ENCODE measurements at places on chromosomes 2 and 18. TPM values are rescaled to one million over a fixed set of nuclear protein-coding genes. Genes with fewer than 3 reads are reported as not detected.

- no peak for DNase-seq
These were observed 221.7 kb downstream of the CDH20 start for GRCh38 chr18:61554946-61555361.

The USP37 gene
- total RNA-seq, result 15.0 TPM

DNA sequence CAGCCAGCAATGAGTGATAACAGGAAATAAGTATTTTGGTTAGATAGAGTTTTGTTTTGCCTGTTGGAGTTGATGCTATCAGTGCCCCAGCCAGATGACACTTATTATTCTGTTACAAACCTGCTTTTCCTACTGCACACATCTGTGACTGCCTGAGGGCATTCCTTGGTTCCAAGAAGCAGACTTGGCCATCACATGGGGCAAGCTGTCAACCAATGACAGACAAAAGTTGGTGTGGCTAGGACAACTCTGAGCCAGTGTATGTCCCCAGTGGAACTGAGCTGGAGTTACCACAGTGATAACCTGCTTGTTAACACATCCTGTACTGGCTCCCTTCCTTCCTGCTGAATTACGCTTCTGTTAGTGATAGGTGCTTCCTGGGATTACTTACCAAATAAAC is 54.5 kb downstream of the FAM171B start:
- DNase-seq, result no peak

The ANKRD30B gene
- total RNA-seq, result not detected

DNA sequence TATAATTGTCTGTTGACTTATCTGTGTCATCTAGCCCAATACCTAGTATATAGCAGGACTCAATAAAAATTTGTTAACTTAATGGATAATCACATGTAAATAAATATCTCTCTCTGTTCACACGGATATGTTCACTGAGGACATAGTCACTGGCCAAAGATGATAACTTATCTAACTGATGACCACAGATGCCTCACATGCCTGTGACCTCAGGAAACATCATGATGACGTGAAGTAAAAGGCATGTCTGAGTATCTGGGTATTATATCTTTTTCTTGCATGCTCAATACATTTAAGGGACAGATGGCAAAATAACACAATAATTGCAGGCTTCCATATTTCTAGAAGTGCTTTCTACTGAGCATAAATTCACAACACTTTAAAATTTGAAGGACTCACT is 41.4 kb upstream of the PARD3B start:
- DNase-seq, result no peak

The HAUS1 gene
- total RNA-seq, result 45.6 TPM

GRCh38 chr2:198385856-198386255 is 581.5 kb downstream of the PLCL1 start:
- no peak for DNase-seq

DNA sequence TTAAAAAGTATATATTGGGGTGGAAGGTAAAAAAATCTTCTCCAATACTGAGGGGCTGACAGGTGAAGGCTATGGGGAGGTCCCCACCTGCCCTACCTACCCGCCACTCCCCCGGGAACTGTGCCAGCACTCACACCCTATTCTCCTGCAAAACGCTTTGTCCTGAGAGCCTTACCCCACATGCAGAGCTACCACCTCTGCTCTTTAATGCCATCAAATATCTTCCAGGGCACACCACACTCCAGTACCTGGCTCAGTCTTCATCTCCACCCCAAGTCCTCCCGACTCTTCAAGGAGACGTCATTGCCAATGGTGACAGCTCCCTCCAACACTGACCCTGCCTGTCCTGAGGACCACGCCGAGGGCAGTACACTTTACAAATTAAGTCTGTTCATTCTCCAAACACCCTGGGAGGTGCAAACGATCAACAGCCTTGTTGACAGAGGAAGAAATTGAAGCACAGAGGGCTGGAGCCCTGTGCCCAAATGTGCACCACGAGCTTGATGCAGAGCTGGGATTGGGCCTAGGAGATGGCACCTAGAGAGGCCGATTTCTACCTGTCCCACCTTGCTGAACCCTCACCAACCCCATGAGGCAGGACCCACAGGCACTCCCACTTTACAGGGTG is 6.0 kb upstream of the GPR55 start:
- no peak for DNase-seq

DNA sequence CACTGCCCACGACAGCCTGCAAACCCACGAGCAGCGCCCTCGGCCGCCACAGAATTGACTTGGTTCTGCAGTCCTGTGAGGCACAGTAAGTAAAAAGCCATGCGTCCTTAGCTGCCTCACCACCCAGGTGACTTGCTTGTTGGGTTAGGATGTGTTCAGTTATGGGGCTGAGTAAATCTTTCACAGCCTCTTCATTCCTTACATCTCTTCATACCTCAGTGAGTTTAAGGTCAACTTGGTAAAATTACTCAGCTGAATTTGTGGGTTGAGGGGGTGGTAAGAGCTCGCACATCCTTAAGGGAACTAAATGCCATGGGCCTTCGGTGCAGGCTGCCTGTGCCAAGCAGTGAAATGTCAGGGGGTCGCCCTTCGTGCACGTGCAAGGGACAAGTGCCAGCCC is 165.2 kb upstream of the ALKAL2 start:
- DNase-seq, result no peak

DNA sequence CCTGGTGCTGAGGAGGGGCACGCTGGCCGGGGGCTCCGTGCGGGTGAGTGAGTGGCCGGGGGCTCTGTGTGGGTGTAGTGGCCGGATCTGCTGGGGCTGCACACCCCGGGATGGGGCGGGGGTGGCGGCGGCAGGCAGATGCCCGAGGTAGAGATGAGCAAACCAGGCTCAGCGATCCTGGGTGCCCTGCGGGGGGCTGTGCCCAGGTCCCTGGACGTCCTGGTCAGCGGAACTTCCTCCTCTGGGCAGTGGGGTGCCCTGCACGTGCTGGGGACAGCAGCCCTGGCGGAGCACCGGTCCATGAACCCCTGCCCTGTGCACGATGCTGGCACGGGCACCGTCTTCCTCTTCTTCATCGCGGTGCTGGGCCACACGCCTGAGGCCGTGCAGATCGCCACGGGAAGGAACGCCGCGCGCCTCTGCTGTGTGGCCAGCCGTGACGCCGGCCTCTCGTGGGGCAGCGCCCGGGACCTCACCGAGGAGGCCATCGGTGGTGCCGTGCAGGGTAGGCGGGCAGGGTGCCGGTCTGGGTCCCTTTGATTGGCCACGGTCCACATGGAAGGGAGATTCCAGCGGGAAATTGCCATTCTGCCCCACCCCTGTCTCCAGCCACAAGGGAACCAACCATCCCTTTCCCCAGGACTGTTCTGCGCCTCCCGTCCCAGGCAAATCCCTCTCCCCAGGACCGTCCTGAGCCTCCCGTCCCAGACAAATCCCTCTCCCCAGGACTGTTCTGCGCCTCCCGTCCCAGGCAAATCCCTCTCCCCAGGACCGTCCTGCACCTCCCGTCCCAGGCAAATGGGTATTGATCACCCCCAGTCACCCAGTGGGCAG is 5.9 kb downstream of the NEU4 start:
- DNase-seq, result no peak

GRCh38 chr2:111946294-111947114 is 48.1 kb downstream of the MERTK start:
- DNase-seq, result no peak

GRCh38 chr2:31886700-31887099 is 124.1 kb downstream of the MEMO1 start:
- peak; percentile 44 for DNase-seq

GRCh38 chr2:156908825-156909224 is 348.7 kb upstream of the GALNT5 start:
- DNase-seq, result no peak

- peak; percentile 9 for DNase-seq
These were observed 148.7 kb downstream of the AGAP1 start for GRCh38 chr2:235642446-235643098.

The USP34 gene
- total RNA-seq, result 67.8 TPM

The ITGAV gene
- total RNA-seq, result 15.5 TPM

- no peak for DNase-seq
These were observed 1.2 kb downstream of the ONECUT2 start for GRCh38 chr18:57436191-57436964.

DNA sequence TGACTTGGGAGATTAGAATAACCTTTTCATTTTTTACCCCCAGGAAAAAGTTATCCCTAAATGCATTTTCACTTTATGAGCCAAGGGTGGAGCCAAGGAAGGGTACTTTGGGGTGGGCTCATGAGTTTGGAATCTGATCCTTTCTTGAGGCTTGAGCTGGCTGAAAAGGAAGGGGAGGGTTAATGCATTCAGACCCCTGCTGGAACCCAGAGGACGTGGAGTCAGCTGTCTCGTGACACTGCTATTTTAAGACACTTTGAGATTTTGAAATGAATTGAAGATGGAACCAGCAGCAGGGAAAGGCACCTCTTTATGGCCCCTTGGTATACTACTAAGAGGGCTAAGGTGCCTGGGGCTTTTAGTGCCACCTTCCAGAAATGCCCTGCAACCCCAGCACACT is 90.4 kb downstream of the MARCHF4 start:
- no peak for DNase-seq

The NT5DC4 gene
- 6.8 TPM for total RNA-seq

- no peak for DNase-seq
These were observed 492 bp downstream of the CHRNA1 start for GRCh38 chr2:174763780-174764179.

- DNase-seq, result no peak
These were observed 26.2 kb downstream of the BMP10 start for GRCh38 chr2:68845043-68845442.

DNA sequence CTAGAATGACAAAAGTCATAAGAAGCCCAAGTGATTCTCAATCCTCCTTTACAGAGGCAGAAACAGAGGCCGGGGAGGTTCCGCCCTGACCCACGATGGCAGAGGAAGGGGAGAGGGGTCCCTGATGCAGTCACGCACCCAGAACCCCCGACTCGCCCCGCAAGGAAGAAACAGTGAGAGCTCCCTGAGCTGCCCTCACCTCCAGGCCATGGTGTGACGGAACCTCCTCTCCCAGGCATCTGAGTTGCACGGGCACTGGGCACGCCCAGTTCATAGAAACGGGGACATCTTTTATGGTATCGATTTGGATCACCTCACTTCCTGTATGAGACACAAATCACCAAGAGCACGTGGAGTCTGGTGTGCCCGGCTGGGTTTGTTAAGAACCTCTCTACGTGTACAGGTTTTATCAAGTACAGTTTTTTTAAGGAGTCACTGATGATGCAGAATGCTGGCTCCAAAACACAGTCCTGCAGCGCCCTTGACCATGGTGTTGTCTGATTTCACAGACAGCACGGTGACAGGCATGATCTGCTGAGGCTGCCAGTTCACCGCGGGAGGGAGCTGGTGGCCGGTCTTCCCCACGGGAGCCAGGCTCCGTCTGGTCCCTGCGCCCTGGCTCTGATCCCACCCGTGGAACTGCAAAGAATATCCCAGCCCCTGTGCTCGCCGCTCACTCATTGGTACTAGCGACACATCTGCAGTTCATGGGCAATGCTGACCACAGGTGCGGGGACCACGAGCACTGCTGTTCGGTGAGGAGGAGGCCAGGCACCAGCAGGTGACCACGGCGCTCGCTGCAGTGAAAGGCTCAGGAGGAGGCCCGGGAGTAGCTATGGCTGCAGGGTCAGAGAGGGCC is 35.6 kb downstream of the PXDN start:
- no peak for DNase-seq

GRCh38 chr2:183927406-183928325 is 670.7 kb upstream of the ZNF804A start:
- DNase-seq, result no peak

The KCTD18 gene
- 3.0 TPM for total RNA-seq

DNA sequence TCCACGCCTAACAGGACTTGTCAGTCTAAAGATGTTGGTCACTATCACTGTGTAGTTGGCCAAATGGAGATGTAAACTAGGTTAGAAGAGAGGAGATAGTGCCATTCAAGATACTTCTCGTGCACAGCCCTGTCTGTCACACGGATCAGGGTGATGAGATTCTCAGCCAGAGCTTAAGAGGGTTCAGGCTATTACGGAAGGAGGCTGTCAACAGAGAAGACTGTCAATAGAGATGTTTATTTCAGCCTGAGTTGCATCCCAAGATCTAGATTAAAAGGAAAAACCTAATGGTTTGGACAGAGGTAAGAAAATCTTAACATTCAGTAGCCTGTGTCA is 83.4 kb downstream of the AAK1 start:
- no peak for DNase-seq

DNA sequence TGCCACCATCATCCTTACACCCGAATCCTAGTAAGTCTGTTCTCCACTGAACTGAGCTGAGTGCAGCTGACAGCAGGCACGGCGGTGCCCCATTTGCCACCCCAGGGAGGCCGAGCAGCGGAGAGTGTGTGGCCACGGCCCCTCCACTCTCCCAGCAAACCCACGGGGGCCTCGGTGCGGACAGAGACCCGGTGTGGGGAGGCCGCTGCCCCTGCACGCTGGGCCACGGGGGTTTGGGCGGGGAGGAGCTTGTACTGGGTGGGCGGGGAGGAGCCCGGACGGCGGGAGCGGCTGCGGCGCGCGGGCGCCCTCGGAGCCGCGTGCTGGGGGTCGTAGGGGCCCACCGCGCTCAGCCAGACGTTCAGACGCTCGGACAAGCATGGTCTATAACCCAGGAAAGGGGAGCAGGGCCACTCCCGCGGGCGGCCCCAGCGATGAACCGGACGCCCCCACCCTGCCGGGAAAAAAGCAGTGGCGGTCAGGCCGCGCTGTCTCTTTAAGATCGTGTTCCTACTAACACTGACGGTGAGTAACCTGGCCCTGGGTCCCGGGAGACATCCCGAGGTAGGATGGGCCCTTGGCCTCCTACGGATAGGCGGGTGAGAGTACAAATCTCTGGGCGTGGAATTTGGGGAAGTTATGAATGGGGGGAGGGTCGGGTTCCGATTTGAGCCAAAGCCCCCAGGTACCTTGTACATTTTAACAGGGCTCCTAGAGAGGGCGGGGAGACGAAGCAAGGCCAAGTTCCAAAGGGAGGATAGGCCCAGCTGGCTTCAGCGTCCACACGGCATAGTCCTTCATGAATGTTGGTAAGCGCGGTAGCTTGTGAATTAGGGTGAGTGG is at the start of gene ITPRIPL1:
ITPRIPL1 (plus strand) TSS at position 277 of the 843 bp plus-strand sequence; CDS start at position 800, 523 bp downstream.
- DNase-seq, result peak; percentile 47

- no peak for DNase-seq
These were observed 1424.0 kb upstream of the PIK3C3 start for GRCh38 chr18:40531051-40531450.

DNA sequence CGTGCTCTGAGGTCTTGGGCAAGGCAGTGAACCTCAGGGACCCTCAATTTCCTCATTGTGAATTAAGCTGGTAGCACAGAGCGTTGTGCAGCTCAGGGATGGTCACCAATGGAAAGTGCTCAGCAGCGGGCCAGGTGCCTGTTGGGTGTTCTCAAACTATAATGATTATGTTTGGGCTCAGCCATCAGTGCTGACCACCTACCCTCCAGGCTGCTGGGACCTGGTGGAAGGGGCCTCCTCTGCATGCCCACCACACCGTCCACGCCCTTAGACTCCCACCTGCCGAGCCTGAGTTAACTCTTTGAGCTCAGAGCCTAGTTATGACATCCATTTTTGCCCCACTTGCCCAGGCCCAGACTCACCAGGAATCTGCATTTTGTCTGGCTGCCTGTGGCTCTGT is 35.0 kb downstream of the GLI2 start:
- DNase-seq, result no peak

The C2orf72 gene
- total RNA-seq, result 0.22 TPM

The DSG4 gene
- not detected for total RNA-seq

GRCh38 chr2:19882286-19882685 is 19.5 kb downstream of the TTC32 start:
- DNase-seq, result no peak

The RNF152 gene
- total RNA-seq, result 0.04 TPM

Measured in K562 (cell line).